Epithelial cell of proximal tubule (primary cell): ENCODE measurements at places on chromosomes 6 and 20.

- no peak for DNase-seq
These were observed 8.8 kb downstream of the GDAP1L1 start for GRCh38 chr20:44255942-44256341.

DNA sequence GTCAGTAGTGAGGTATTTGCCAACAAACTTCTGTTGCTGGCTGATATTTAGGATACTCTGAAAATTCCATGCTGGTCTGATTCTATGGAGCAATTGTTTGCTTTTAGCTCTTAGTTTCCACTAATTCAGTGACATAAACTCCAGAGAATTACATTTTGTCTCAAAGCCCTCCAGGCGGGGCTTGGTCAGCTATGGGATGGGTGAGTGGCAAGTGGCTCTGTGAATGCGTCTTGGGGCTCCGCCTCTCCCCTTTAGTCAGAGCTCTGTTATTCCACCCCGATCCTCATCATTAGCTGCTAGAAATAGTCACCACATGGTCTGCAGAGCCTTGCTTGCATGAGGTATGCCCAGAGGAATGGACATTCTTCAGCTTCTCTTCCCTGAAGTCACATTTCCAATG, 540.6 kb downstream of the QKI start:
- DNase-seq: no peak

- no peak for DNase-seq
These were observed 3.8 kb downstream of the MTCL3 start for GRCh38 chr6:127515234-127515793.

DNA sequence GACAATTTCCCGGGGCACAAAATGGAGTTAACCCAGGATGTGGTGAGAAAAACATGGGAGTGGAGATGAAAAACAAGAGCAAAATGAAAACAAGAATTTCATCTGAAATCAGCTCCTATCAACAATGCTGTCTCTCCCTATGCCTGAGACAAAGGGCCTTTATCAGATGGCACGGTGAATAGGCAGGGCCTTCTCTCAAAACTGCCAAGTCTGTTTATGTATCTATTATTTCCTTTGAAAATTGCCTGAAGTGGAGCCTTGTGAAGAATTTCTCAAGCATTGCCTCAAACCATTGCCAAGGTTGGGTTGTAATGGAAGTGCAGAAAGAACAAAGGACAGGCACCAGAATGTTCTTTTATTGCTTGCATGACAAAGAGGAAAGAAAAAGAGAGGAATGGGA, 74.7 kb downstream of the BTBD3 start:
- no peak for DNase-seq

DNA sequence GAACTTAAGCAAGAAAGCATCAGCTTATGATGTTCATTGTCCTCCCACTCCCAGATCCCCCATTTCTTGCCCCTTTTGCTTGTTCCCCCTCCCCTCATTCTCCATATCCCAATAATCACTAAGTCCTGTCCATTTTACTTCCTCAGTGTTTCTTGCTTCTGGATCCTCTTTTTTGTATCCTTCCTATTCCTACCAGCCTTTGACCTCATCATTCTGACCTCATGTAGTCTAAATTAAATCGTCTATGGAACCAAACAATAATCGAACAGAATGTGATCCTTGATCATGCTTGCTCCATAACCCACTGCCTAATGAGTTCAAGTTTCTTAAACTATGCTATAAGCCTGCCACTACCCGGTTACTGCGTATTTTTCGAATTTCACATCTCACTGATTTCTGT, 5.4 kb upstream of the RSPH3 start:
- DNase-seq: no peak

DNA sequence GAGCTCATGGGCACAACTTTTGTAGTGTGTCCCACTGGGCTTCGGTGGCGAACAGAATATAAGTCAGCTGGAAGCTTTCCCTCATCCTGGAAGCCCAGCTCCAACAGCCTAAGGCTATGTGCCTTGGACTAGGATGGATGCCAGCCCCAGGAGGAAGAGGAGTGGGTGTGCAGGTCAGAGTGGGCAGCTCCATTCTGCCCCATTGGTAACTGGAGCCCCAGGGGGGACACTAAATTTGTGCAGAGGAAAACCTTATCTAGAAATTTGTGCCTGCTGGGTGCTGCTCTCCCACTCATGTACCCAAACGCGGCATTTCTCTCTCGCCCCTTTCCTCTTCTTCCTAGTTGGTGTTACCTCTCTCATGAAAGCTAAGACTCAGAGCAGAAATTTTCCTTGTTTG, 253.9 kb upstream of the MAN1A1 start:
- DNase-seq: no peak

DNA sequence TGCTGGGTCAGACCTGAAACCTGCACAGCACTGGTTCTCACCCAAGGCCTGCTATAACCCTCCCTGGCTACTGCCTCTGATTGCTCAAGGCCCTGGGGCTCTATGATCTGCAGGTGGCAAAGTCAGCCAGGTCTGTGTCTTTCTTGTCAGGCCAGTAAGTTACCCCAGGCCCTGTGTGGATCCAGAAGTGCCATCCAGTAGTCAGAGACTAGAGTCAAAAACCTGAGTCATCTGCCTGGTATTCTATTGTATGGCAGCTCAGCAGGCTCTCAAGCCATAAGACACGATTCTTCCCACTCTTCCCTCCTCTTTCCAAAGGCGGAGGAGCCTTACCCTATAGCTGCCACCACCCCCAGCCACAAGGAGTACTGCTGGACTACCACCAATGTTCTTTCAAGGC, 593.0 kb downstream of the FRK start:
- no peak for DNase-seq

DNA sequence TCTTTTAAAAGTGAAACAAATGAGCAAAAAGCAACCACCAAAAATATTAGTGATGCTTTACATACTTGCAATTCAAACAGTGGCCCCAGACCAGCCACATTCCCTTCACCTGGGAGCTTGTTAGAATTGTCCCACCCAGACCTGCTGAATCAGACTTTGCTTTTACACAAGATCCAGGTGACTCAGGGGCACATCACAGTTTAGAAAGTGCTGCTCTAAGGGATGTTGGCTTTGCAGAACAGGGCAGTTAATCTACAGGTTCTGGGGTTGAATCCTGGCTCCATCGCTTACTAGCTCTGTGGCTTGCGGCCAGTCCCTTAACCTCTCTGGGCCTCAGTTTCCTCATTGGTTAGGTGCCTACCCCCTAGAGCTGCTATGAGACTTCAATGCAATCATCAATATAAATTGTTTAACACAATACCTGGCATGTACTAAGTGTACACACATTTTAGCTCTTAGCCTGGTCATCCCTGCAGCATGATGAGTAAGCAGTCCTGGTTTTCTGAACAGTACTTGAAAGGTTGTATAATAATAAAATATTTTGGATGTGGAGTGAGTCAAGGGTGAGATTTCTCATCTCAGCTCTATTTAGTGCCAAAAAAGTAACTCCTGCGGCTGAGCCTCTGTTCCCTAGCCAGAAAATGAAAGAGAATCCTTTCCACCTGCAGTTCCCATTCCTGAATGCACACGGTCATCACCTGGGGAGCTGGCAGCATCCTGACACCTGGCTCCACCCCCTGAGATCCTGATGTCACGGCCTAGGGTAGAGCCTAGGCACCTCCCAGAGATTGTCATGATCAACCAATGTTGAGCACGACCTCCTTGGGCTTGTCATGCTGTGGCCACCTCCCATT, 162.7 kb downstream of the ANKRD60 start:
- no peak for DNase-seq

GRCh38 chr6:154738551-154738961, 5.3 kb downstream of the SCAF8 start:
- no peak for DNase-seq

- no peak for DNase-seq
These were observed 14.2 kb downstream of the STMND1 start for GRCh38 chr6:17116117-17116440.

DNA sequence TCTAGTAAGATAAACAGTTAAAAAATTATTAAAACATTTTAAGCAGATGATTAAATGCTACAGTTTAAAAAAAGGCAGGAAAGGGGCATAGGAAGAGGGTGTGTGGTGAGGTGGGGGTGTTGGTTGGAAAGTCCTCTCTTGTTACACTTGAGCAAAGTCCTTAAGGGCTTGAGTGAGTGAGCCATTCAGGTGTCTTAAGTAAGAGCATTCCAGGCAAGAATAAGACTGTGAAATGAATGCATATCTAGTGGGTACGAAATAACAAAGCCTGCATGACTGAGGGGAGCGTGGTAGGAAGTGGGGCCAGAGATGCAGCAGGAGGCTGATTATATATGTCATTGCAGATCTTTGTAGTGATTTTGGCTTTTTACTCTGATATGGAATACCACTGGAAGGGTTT, 5.1 kb downstream of the CDKAL1 start:
- peak; percentile 82 for DNase-seq

- no peak for DNase-seq
These were observed 423.7 kb upstream of the MARCKS start for GRCh38 chr6:113433335-113433991.

GRCh38 chr6:47034926-47035325, 7.2 kb downstream of the ADGRF1 start:
- DNase-seq: no peak

DNA sequence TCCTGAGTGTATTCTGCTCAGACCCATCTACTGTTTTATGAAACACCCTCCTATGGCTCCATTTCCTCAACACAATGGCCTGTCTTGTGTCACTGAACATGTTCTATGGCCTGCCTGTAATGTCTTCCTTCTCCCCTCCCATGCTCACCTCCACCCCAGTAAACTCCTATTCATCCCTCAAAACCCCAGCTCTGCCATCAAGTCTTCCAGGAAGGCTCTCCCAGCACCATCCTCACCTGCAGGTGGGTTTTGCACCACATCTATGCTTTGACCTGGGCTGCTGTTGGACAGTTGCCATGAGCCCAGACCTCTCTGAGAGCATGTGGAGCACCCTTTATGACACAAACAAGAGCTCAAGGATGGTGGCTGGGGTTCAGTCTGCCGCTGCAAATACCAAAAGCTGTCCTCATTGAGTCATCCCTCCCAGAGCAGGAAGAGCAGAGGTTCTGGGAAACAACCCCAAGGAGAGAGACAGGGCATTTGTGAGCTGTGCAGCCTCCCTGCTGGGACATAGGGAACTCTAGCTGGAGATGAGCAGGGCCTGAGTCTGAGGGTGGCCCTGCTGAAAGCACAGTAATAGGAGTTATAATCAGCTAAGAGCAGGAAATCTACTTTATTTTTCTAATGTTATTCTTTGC, 93.8 kb upstream of the CD93 start:
- no peak for DNase-seq

DNA sequence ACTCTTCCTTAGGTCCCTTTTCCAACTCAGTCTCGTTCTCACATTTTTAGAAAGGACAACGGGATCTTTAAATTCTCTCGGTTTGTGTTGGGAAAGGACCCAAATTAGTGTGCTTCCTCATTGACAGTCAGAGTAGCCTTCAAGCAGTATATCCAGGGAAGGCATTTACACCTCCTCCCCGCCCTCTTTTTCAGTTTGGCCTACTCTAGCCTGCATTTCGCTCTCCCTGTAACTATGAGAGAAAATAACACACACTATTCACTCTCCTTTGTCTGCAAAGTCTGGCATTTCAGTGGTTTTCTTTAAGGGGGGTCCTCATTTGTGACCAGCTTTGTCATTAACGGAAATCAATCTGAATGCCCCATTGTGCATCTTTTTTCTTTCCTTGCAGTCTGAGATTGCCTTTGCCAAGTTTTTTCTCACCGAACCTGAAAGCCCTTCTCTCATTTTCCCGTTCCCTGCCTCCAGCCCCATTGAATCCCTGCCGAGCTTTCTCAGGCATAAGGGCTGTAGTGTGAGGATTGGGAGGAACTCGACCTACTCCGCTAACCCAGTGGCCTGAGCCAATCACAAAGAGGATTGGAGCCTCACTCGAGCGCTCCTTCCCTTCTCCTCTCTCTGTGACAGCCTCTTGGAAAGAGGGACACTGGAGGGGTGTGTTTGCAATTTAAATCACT, 393 bp upstream of the FABP7 start:
- no peak for DNase-seq

GRCh38 chr6:150361876-150362275, 6.9 kb upstream of the IYD start:
- no peak for DNase-seq

DNA sequence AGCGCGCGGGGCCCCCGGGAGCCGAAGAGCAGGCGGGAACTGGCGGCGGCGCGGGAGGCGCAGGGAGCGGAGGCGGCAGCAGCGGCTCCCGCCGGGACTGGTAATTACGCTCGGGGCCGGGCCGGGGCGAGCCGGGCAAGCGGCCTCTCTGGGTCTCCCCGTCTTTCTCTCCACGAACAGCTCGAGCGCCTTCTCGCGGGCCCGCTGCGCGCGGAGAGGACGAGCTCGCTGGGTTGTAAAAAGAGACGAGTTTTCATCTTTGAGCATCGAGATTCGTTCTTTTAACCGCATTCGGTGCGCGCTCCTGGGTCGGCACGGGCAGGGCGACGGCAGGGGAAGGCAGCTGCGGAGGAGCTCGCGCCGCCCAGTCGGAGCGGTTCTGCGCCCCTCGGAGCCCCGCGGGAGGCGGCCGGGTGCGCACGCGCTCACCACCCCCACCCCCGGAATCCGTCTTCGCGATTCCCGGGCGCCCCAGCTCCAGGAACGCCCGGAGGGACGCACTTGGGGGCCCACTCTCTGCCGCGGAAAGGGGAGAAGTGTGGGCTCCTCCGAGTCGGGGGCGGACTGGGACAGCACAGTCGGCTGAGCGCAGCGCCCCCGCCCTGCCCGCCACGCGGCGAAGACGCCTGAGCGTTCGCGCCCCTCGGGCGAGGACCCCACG, 38.0 kb downstream of the YTHDF1 start:
- DNase-seq: no peak

DNA sequence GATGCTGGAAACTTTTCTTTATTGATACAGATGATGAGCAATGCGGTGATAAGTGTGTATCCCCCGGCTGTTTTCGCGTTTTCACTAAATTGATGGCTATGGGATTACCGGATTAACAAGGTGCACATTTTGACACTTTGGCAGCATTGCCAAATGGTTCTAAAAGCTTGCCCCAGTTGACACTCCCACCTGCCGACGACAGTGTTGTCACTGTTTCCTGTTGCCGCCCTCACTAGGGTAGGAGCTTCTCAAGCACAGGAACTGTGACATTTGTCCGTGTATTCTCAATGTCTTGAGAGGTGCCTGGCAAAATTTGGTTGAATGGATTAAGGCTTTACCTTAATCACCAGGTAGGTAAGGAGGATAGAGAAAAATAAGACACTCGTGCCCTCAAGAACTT, 9.8 kb upstream of the MAPK13 start:
- DNase-seq: no peak

GRCh38 chr20:10362674-10363073, 71.3 kb downstream of the MKKS start:
- no peak for DNase-seq

DNA sequence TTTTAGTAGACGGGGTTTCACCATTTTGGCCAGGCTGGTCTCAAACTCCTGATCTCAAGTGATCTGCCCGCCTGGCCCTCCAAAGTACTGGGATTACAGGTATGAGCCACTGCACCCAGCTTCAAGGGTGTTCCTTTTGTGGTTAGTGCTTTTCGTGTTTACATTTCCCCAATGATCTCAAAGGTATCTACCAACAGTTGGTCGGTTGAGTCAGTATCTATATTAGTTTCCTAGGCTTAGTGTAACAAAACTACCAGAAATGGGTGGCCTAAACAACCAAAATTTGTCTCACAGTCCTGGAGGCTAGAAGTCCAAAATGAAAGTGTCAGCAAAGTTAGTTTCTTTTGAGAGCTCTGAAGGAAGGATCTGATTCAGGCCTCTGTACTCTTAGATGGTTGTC, 30.1 kb downstream of the CASP8AP2 start:
- DNase-seq: no peak

- no peak for DNase-seq
These were observed 10.8 kb downstream of the HLA-DRB5 start for GRCh38 chr6:32519118-32519909.
